NCI-H82 (cell line): ENCODE measurements at places on chromosomes 5 and 9.

- DNase-seq, result no peak
These were observed 408.0 kb upstream of the DMAC1 start for GRCh38 chr9:8207596-8207995.

- DNase-seq, result peak; percentile 5
These were observed 58.6 kb downstream of the PCDHGC5 start for GRCh38 chr5:141547488-141547887.

GRCh38 chr9:99867968-99868367 lies 38.5 kb upstream of the STX17 start:
- no peak for DNase-seq

DNA sequence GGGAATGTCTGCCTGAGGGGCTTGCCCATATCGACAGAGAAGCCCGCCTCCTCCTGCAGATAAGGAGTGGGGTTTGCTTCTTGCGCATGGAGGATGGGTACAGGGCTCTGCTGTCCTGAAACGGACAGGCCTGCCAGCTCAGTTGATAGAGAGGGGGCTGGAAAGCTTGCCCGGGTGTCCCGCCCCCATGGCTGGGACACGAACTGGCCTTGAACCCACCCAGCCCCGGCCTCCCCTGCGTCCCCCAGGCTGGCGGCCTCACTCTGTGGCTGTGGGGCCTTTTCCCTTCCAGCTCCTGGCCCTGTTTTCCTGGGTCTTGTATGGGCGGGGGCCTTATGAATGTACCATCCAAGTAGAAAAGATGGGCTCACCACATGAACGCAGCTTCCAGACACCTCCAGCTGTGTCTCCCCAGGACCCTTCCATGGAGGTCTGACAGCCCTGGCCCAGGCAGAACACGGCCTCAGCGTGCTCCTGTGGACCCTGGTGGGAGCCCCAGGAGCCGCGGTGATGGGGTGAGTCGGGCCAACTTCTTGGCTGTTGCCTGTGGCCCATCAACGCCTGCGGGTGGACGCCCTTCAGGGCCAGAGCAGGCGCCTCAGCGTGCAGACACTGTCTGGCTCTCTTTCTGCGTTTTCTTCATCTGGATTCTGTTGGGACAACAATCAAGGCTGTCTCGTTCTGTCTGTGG lies 15.9 kb upstream of the SLC2A6 start:
- DNase-seq, result no peak

DNA sequence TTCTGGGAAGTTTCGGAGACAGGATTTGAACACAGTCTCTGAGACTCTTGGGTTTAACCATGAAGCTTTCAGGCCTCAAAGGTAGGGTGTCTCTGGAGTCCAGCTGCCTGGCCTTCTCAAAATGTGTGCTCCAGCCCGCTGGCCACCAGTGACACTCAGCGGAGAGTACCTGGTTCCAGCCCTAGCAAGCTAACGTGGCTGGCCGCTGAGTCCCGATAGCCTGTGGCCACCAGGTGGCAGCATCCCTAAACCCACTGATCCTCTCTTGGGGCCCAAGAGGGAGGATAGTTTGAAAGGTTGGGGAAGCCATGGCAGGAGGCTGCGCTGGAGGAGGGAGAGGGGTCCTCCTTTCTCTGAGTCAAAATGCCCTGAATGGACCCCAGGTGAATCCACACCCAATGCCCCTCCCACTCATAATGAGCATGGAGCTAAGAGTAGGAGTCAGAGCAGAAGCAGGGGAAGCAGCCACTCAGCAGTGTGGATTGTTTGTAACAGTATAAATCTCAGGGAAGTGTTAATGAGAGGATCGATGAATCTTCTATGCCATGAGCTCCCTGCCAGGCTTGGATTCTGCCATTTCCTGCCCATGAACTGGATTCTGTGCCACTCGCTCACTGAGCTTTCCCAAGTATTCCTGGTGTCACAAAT lies 5.4 kb upstream of the TIFAB start:
- DNase-seq, result peak; percentile 85

DNA sequence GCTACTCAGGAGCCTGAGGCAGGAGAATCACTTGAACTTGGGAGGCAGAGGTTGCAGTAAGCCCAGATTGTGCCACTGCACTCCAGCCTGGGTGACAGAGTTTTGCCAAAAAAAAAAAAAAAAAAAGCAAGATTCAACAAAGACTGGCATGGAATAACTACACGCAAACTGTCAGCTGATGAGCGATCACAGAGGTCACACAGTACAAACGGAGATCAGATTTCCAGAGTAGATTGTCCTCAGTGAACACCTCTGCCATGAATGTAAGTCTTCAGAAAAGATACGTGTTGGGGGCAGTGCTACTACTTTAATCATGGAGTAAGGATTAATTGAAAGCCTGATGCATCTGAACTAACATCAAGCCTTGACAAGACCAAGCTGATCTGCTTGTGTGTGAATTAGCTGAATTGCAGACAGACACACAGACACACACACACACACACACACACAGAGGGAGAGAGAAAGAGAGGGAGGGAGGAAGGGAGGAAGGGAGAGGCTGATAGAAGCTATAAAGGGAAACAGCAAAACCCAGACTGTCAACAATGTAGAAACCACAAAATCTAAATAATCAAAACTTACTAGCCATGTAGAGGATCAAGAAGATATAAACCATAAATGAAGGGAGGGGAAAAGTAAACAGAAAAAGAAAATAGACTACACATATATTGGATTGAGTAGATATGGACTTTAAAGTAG lies 222.9 kb upstream of the ZNF462 start:
- peak; percentile 9 for DNase-seq

- no peak for DNase-seq
These were observed 7.8 kb downstream of the DNAJA1 start for GRCh38 chr9:33032865-33033264.

DNA sequence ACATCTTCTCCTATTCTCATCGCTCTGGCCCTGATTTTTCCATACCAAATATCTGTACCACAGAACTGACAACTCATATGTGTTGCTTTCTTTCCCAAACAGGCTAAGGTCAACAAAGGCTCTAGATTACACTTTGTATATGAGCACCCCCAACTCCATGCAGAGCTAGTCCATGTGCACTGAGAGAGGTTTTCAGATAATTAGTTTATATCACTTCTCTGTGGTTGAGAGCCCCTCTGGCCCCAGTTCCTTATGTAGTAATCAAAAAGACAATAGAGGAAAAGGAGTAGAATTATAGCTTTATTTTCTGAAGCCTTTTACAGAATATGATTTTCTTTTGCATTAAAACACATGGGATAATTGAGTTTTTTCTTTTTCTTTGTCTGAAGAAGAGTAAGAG lies 120.0 kb downstream of the TRIO start:
- peak; percentile 20 for DNase-seq

DNA sequence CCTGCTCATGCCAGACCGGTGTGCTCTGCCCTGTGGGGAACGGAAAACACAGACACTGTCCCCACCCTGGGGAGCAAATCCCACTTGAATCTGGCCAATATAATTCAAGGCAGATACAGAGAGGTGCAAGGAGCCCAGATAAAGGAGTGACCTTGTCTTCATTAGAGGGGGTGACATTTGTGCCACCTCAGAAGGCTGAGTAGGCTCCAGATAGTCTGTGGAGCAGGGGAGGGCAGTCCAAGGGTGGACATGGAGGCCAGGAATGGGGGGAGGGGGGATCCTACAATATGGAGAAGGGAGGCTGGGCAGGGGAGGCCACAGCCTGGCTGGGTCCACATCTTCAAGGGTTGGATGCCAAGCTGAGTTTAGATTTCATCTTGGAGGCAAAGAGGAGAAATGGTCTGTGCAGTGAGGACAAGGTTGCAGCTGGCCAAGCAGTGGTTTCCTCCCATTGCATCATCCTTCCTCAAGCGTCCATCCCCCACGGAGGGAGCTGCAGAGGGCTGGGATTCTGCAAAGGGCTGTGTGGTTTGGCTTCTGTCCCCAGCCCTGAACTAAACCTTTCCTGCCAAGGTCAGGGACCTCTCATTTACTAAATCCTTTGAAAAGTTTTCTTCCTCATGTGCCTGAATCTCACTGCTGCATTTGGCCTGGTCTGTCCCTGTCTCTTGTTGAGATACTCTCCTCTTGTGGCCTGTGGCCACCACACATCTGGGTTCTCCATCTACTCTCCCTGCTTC lies 60.1 kb downstream of the GALNT12 start:
- DNase-seq, result no peak

DNA sequence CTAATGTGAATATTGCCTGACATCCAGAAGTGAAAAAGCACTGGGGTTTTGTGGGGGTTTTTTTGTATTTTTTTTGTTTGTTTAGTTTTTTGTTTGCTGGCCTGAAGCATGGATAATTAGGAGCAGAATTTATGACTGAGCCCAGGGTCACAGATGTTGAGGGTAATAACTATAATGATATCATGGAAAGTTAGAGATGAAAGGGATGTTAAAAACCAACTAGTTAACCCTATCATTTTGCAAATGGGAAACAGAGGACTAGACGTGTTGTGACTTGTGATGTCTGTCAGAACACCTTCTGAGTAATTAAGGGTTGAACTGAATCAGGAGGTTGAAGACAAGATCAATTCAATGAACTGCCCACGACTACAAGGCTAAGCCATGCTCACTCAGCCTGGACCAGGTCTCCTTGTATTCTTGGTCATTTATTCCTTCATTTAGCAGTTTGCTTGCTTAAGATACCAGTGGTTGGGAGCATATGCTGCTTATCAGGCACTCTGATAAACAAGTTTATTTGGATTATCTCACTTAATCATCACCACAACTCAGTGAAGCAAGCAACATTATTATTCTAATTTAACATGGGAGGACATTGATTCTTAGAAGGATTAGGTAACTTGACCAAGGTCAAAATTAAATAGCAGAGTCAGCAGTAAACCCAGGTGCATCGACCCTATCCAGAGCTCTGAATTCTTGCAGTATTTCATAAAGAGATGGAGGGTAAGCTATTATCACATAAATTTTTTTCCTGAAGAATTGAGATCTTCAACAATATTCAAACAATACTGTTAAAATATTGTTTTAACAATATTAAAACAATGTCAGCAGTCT lies 75.7 kb upstream of the PIK3R1 start:
- DNase-seq, result no peak

GRCh38 chr5:106127341-106127781 lies 1543.4 kb downstream of the EFNA5 start:
- no peak for DNase-seq

- peak; percentile 31 for DNase-seq
These were observed 942.5 kb upstream of the WWC1 start for GRCh38 chr5:167348980-167349379.

GRCh38 chr9:12817702-12818101 lies 42.9 kb downstream of the LURAP1L start:
- DNase-seq, result no peak

GRCh38 chr5:151094852-151095245 lies 14.0 kb upstream of the TNIP1 start:
- DNase-seq, result peak; percentile 11

- DNase-seq, result no peak
These were observed 249.7 kb upstream of the TMEM161B start for GRCh38 chr5:88518131-88519016.

DNA sequence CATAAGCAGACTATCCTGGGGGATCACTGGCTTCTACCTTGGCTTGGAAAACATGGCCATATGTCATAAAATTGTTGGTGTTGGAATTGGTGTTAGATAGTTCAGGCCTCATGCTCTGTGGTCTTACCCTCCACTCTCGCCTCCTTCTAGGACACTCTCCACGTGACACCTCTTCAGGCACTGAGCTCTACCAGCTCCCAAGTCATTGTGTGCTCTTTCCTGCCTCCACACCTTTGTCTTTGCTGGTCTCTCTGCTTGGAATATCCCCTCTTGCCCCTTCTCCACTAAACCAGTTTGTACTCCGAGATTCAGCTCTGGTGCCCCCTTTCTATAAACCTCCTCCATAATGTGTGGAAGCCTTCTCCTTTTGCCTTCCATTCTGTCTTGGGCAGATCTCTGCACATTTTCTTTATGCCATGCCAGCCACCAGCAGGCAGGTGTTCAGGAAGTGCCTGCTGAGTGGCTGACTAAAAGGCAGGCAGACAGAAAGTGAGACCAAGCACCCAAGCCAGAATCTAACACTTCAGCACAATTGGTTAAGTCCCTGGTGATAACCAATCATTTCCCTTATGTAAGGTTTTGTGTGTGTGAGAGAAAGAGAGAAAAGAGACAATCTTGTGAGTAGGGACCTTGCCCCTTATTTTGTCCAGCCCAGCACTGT lies 37.7 kb downstream of the SAR1B start:
- DNase-seq, result no peak

- peak; percentile 15 for DNase-seq
These were observed 277.5 kb downstream of the CEMIP2 start for GRCh38 chr9:71490810-71491209.

DNA sequence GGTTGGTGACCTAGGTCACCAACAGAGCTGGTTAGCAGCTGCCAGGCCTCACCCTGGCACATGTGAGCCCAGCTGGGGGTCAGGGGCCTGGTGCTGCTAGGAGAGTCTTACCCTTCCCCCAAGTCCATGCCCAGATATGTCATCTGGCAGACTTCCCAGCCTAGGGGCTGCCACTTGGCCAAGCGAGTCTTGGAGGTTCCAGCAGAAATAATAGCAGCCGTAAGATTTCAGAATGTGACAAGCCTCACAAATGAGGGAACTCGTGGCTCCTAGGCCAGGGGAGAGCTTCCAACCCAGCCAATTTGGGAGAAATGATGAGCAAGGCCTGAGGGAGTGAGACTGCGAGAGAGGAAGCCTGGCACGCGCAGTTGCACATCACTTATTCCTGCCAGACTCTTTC lies 11.1 kb downstream of the URM1 start:
- DNase-seq, result no peak

DNA sequence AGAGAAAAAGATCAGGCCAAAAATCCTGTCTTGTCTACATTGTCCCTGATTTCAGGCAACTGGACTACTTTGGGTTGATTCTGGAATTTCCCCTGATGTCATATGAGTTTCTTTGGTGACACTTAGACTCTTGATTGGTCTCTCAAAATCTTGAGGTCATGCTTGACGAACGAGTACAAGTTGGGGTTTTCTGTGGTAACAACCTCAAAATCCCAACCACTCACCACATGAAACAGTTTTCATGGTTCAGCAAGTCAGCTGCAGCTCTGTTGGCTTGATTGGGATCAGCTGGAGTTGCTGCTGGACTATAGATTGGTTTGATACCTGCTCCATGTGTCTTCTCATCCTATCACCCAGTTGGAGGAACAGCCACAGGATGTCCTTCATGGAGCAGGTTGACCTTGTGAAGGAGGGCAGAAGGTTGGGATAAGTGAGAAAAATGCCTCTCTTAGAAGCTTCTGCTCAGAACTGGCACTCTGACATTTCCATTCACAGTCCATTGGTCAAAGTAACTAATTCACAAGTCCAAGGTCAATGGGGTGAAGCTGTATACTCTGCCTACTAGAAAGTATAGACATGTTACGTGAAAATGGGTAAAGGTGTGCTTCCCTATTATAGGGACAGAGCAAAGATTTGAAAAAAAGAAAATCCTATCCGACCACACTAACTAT lies 284.5 kb downstream of the SH3GL2 start:
- no peak for DNase-seq

- DNase-seq, result no peak
These were observed 3.9 kb downstream of the MEGF9 start for GRCh38 chr9:120710110-120710981.

- peak; percentile 47 for DNase-seq
These were observed 193.6 kb downstream of the SREK1 start for GRCh38 chr5:66337626-66338226.

GRCh38 chr5:68067291-68067690 lies 148.3 kb upstream of the PIK3R1 start:
- no peak for DNase-seq

GRCh38 chr5:14197056-14197455 lies 53.9 kb downstream of the TRIO start:
- peak; percentile 6 for DNase-seq

GRCh38 chr9:1956958-1957357 lies 58.2 kb upstream of the SMARCA2 start:
- no peak for DNase-seq

GRCh38 chr5:106085136-106085535 lies 1585.6 kb downstream of the EFNA5 start:
- no peak for DNase-seq
